ENCODE measurements at places on chromosomes 7 and 10.

GRCh38 chr7:133783276-133783675 is 343.9 kb upstream of the LRGUK start:
- H3K36me3 ChIP-seq: no peaks in the 10 kb centered on the region
- H3K4me3 ChIP-seq: no peak overlapping the region
- H3K27me3 ChIP-seq: no peaks in the 10 kb centered on the region

GRCh38 chr10:110419265-110419664 is 78.4 kb upstream of the DUSP5 start:
- no peaks in the 10 kb centered on the region for H3K27me3 ChIP-seq
- no peak for DNase-seq
- H3K4me1 ChIP-seq: peaks cover 67% of the 10 kb centered on the region
- no peak overlapping the region for H3K4me3 ChIP-seq
- 0 out of 2 replicates have a peak, but pooled peaks cover 3% of the 10 kb centered on the region for H3K36me3 ChIP-seq
- no peak overlapping the region for H3K27ac ChIP-seq

DNA sequence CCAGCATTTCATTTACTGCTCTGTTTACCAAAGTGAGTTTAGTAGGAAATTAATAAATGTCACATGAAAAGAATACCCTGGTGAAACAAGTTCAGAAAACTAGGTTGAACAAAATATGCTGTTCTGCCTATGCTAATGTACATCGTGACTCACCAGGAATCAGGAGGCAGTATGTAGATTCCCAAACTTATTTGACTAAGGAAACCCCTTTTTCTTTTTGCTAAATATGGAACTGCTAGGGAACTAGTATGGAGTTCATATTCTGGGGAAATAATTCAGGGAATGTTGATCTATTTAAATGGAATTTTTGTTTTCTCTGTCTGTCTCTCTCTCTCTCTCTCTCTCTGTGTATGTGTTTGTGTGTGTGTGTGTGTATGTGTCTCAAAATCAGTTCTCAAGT is 49.9 kb upstream of the EXOC4 start:
- H3K4me3 ChIP-seq: no peak overlapping the region
- H3K4me1 ChIP-seq: no peaks in the 10 kb centered on the region
- H3K27ac ChIP-seq: no peak overlapping the region
- H3K27me3 ChIP-seq: no peaks in the 10 kb centered on the region
- no peaks in the 10 kb centered on the region for H3K36me3 ChIP-seq
- DNase-seq: no peak

GRCh38 chr7:30805081-30805691 is 34.0 kb downstream of the MINDY4 start:
- no peak for DNase-seq
- H3K36me3 ChIP-seq: no peaks in the 10 kb centered on the region
- no peak overlapping the region for H3K4me3 ChIP-seq
- H3K27me3 ChIP-seq: no peaks in the 10 kb centered on the region
- H3K4me1 ChIP-seq: no peaks in the 10 kb centered on the region

DNA sequence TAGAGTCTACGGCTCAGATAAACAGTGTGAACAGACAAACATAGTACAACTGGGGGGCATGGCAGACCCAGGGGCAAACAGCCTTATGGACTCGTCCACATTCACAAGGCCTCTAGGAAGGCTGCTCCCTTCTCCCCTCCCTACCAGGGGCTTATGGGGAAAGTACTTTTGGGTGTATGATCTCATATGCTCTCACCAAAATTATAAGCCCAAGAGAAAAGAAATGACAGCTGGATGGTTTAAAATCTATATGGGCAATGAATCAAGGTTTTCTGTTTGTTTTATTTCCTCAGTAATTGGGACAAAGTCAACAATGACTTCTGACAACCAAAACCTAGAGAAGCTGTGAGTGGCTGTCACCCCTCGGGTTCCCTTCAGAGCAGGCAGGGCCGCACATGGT is 144.4 kb downstream of the PKD1L1 start:
- no peak overlapping the region for H3K4me3 ChIP-seq
- H3K27ac ChIP-seq: no peak overlapping the region
- H3K4me1 ChIP-seq: peaks cover 11% of the 10 kb centered on the region

- no peaks in the 10 kb centered on the region for H3K36me3 ChIP-seq
- H3K4me3 ChIP-seq: no peak overlapping the region
- DNase-seq: no peak
- H3K27me3 ChIP-seq: no peaks in the 10 kb centered on the region
Measured at GRCh38 chr7:17530244-17530643, 231.8 kb downstream of the AHR start.

- no peak for DNase-seq
- peaks cover 29% of the 10 kb centered on the region for H3K27me3 ChIP-seq
- H3K4me3 ChIP-seq: no peak overlapping the region
- no peaks in the 10 kb centered on the region for H3K4me1 ChIP-seq
Measured at GRCh38 chr10:2839081-2839725, 228.1 kb upstream of the PFKP start.

- H3K27ac ChIP-seq: no peak overlapping the region
- H3K4me1 ChIP-seq: peaks cover 7% of the 10 kb centered on the region
- H3K4me3 ChIP-seq: no peak overlapping the region
- H3K27me3 ChIP-seq: no peaks in the 10 kb centered on the region
Measured at GRCh38 chr7:87852306-87852705, 23.9 kb downstream of the SLC25A40 start.

- H3K27ac ChIP-seq: no peak overlapping the region
- DNase-seq: no peak
- no peak overlapping the region for H3K4me3 ChIP-seq
- H3K27me3 ChIP-seq: no peaks in the 10 kb centered on the region
- no peaks in the 10 kb centered on the region for H3K4me1 ChIP-seq
Measured at GRCh38 chr10:22874189-22874854, 53.5 kb upstream of the ARMC3 start.

GRCh38 chr7:113796557-113796956 is 122.3 kb downstream of the PPP1R3A start:
- H3K36me3 ChIP-seq: no peaks in the 10 kb centered on the region
- H3K27ac ChIP-seq: no peak overlapping the region
- H3K4me3 ChIP-seq: no peak overlapping the region
- no peaks in the 10 kb centered on the region for H3K27me3 ChIP-seq
- H3K4me1 ChIP-seq: no peaks in the 10 kb centered on the region

Data from HCT116 (cell line).